Activated CD4-positive, alpha-beta T cell treated with anti-CD3 and anti-CD28 coated beads, Interleukin-2, amount 50 U/mL, for 4 hours (primary cell): ENCODE measurements at places on chromosomes 11 and 22.

- DNase-seq = peak; percentile 65
Measured at GRCh38 chr11:119356349-119357031, 10.0 kb upstream of the MFRP start.

DNA sequence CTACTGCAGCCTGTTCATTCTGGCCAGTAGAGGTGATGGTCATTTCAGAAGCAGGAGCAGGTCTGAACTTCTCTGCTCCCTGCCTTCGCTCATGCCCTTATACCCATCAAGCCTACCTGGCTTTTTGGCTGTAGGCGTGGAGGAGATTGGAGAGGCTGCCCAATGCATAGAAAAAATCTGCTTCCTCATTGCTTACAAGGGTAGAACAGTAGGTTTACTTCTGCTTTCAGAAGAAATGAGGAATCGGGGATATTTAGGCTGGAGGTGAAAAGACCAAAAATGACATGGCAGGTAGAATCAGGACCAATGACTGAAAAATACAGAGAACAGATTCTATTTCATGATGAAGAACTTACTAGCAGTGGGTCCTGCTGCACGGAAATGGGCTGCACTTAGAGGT lies 72.9 kb upstream of the YWHAH start:
- DNase-seq = no peak

- DNase-seq = no peak
Measured at GRCh38 chr11:74057249-74058151, 48.6 kb upstream of the UCP3 start.

- DNase-seq = no peak
Measured at GRCh38 chr11:120969993-120970392, 53.9 kb upstream of the TBCEL start.

DNA sequence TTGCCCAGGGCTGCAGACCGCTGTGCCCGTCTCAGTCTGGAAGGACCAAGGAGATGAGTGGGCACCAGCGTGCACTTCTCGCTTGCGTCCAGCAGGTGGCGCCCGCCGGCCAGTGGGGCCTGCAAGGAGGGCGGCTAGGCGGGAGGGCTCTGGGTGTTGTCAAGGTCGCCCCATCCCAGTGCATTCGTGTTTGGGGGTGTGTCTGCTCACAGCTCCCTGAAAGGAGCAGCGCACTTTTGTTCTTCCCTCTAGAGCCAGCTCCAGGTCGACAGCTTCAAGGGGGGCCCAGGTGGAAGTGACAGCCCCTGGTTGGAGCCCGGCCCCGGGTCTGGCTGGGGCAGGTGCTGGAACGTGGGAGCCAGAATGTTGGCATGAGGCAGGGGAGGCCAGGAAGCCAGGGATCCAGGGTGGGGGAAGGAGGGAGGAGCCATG lies 23.4 kb upstream of the MPPED1 start:
- DNase-seq = peak; percentile 55

- no peak for DNase-seq
Measured at GRCh38 chr11:73072935-73073481, 69.1 kb downstream of the FCHSD2 start.

GRCh38 chr11:10481560-10482349 lies 26.7 kb downstream of the AMPD3 start:
- no peak for DNase-seq

GRCh38 chr22:29253561-29254285 lies 14.1 kb downstream of the RHBDD3 start:
- DNase-seq = no peak

GRCh38 chr11:12377824-12378593 lies 638 bp downstream of the PARVA start:
- no peak for DNase-seq

DNA sequence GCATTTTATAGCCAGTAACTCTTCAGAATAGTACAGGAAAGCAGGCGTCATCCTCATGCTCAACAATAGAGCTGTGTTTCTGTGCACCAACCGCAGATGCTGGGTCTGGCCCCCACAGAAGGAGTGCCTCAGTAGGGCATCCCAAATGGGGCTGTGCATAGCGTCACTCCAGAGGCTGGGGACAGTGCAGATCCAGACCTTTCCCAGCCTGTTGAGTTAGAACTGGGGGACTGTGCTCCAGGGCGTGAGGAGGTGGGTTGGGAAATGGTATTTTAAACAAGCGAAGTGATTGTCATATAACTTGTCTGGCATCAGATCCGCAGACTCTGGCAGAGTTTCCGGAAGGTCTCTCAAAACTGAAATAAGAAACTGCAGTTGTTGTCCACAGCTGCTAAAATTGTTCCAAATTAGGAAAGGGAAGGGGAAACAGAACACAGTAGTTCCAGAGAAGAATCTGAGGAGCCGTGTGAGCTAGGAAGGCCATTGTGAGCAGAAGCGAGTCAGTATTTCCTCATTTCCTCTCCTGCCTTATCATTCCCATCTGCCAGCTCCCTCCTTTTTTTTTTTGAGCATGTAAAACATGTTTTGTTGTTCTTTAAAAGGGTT lies 52.2 kb downstream of the JAM3 start:
- no peak for DNase-seq

- DNase-seq = peak; percentile 58
Measured at GRCh38 chr11:75275581-75275980, 35.0 kb downstream of the TPBGL start.

DNA sequence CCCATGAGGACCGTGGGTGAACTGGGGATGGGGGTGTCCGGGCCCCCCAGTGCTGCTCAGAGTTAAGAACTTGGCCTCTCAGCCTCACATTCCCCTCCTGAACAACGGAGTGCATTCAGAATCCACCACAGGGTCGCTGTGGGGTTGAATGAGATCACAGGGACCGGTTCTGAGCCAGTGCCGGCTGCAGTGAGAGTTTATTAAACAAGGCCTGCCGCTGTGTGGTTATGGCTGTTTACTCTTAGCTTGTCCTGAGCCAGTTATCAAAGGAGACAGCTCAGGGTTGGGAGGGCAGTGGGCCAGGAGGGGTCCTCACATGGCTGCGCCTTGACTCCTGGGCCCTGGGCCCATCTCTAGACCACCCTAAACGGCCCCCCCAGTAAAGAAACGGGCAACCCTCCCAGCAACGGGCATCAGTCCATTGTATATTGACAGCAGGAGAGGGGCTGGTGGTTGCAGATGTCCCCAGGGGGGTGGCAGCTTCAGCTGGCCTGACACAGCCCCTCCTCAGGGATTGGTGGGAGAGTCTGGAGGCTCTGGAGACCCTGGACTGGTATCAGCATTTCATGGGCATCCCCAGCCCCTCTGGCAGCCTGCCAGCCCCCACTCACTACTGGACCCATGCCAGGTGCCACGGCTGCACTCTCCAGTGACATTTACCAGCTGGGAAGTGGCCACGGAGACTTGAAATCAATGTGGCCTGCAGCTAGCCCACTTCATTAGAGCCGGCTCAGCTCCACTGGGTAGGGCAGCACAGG lies 15.1 kb upstream of the CABP7 start:
- DNase-seq = no peak

GRCh38 chr22:20024225-20024624 lies 3.3 kb downstream of the TANGO2 start:
- DNase-seq = no peak

- DNase-seq = no peak
Measured at GRCh38 chr22:50139843-50140415, 30.6 kb upstream of the PANX2 start.

- no peak for DNase-seq
Measured at GRCh38 chr11:34639545-34639944, 18.7 kb downstream of the EHF start.

DNA sequence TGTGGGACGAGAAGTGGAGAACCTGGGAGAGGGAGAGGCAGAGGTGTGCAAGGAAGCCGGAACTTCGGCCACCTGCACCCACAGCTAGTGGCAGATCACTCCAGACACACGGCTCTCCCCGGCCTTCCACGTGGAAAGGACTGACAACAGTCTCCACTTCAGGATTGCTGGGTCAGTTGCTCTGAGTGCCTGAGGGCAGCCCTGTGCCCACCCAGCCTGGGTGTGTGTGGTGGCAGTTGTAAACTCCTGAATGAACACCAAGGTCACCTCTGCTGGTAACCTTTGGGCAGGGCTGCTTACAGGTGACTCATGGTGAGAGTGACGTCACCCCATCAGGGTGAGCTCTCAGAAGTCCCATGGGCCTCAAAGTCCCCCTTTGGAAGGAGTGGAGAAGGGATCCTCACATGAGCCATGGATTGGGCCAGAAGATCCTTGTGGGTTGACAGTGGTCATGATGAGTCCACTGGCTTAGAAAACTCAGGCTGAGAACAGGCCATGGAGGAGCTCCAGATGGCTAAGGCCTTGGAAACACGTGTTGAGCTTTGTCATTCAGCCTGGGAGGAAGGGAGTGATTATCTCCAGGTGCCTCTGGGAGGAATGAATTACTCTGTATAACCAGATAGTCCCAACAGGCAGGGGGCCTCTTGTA lies 71.3 kb downstream of the BCR start:
- no peak for DNase-seq

GRCh38 chr22:45880716-45881523 lies 96.0 kb downstream of the WNT7B start:
- no peak for DNase-seq

DNA sequence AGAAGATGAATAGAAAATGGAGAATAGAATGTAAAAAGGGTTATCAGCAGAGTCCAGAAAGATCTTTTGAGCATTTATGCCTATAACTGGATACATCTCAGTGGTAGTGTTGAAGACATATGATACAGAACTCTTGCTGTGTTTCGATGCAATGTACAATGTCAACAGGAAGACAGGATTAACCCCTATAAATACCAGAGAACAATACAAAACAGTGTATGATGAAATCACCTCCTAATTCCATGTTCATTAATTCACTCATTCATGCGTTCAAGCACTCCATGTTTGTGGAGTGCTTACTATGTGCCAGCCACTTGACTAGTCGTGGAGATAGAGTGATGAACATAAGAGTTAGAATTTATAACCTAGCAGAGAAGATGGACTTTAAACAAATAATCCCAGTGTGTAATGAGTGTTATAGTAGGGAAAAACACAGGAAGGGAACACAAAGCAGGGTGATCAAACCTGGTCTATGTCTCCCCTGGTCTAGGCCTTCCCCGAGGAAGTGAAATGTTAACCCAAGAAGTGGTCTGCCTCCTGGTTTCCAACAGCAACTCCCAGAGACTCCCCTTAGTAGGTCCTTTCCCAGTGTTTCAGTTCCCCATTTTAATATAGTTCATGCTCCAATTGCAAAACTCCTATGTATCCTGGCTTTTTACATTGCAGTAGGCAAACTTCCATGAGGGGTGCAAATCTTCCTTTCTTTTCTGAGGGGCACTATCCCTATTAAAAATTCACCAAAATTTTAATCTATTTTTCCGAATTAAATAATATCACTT lies 9.1 kb upstream of the SESN3 start:
- DNase-seq = no peak

- DNase-seq = no peak
Measured at GRCh38 chr11:80613655-80614054, 1172.8 kb upstream of the TENM4 start.

GRCh38 chr11:74681686-74682651 lies 49.3 kb downstream of the CHRDL2 start:
- DNase-seq = no peak

DNA sequence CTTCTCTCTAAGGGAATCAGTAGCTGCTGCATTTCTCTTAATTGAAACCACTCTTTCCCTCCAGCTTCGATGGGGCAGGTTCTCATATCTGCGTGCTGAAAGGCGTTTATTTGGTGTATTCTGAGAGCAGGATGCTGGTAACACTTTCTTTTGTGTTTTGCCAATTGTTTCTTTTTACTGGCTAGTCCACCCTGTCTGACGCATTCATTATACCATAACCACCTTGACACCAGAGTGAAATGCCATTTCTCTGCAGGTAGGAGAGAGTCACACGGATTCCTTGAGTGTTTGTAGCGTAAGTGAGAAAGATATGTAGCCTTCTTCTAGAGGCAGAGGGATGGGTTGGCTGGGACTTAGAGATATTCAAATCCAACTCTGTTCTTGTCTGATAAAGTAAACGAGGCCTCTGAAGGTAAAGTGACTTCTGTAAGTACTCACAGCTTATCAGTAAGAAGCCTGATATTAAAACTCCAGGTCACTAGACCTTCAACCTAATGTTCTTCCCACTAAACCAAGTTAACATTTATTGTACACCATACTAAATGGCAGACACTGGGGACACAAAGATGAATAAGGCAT lies 21.4 kb downstream of the CD44 start:
- DNase-seq = no peak

GRCh38 chr11:10918275-10918674 lies 60.4 kb upstream of the ZBED5 start:
- no peak for DNase-seq

GRCh38 chr11:287821-288477 lies 977 bp upstream of the PGGHG start:
- DNase-seq = peak; percentile 73

DNA sequence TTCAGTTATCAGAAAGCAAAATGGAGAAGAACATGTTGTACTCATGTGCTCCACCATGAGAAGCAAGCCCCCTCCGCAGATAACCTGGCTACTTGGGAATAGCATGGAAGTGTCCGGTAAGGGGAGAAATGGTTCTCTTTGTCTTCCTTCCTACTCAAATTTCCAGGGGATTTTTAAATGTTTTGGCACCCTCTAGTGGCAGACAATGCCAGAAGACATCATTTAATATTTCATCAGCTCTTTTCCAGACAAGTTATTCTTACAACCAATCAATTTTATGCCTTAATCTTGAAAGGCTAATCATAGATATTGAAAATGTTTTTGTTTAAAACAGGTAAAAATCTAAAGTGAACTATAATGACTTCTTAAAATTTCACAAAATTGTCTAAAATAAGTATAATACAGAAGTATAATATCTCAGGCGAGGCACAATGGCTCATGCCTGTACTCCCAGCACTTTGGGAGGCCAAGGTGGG lies 15.7 kb downstream of the CRTAM start:
- DNase-seq = peak; percentile 15

DNA sequence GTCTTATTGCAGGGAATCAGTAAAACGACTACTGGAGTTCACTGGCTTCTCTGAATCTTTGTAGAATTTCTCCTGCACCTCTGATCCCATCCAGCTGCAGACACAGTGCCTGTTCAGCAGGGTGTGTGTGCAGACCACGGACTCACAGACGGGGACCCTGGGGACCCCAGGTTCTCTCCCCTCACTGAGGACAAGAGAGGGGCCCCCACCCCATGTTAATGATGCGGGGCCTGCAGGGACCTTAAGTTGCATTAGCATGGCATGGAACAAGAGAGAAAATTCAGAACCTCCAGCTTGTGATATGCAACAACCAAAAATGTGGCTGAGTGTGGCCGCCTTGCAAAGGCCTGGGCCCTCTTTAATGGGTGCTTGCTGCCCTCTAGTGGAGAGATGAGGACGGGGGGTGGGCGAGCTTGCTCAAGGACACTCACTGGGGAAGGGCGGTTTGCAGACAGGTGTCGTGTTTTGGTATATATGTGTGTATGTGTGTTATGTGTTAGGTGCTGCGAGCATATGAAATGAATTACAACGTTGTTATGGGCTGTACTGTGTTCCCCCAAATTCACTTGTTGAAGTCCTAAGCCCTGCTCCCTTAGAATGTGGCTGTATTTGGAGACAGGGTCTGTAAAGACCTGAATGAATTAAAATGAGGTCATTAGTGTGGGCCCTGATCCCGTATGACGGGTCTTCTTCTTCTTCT lies 84.4 kb upstream of the SEPTIN5 start:
- peak; percentile 86 for DNase-seq

- no peak for DNase-seq
Measured at GRCh38 chr11:6040874-6041273, 10.3 kb upstream of the OR56A1 start.
